NCI-H524 (cell line): ENCODE measurements at places on chromosomes 2 and 18.

DNA sequence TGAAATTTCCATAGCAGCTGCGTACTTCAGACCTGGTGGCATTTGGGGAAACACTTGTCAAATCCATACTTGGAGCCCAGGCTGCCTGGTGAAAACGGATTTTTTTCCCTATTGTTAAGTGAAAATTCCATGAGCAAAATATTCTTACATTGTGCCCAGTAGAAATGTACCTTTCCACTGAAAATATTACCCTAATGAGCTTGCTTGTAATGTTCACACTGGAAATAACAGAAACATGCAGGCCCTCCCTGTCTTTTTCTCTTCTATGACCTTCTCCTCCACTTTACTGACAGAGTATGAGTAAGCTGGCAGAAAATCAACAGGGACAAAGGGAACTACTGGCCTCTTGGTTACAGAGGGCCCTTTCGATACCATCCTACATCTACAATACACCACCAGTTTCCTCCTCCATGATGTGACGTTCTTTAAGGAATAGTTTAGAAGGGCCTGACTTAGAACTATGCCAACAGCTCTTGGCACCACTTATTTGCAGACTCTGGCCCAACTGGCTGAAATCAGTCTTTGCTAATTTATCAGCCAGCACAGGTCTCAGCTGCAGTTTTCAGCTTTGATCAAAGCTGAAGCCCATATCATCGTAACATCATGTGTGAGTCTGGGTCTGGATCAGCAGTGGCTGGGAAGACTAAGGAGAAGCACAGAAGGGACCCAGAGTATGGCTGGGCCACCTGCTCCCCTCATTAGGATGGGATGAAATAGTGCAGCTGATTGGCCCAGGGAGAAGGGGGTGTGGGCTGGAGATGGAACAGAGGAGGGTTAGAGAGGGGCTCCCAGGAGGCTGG, 272.2 kb upstream of the ID2 start:
- no peak for DNase-seq

DNA sequence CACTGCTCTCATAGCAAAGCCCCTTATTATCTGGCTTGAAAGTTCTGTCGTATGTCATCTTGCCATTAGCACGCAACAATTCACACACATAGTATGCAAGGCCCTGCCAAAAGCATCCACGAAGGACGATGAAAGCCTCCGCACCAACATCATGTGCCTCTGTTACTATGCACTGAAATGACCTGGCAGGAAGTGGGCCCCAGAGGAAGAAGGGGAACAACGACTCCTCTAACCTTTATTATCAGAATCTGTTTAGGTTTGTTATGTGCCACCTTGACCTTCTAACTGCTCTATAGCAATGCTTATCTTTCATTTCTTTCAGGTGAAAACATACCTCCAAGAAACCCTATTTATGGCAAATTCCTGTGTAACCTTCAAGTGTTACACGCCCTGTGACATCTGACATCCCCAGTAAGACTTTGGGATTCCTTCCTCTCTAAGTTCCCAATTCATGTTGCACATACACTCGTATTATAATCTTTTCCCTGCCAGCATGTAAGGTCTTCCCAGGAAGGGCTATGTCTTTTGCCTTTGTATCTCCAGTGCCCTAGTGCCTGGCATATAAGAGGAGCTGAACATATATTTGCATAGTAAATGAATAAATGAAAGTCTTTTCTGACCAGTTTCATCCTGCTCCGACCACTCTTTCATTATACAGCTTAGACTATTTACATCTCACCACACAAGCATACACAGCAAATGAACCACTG, 7.0 kb upstream of the NDUFV2 start:
- no peak for DNase-seq

DNA sequence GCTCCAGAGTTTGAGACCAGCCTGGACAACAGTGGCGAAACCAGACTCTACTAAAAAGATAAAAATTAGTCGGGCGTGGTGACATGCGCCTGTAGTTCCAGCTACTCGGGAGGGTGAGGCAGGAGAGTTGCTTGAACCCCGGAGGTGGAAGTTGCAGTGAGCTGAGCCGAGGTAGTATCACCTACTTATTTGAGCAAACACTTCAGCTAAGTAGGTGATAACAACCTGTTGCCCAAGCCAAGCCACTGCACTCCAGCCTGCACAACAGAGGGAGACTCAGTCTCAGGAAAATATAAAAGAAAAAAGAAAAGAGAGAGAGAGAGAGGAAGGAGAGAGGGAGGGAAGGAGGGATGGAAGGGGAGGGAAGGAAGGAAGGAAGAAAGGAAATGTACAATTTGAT, 21.3 kb downstream of the FER1L5 start:
- no peak for DNase-seq

- DNase-seq: peak; percentile 59
Observed at GRCh38 chr18:49944663-49945062, 131.3 kb upstream of the ACAA2 start.

GRCh38 chr2:4962419-4962818, 729.8 kb upstream of the SOX11 start:
- DNase-seq: no peak

- no peak for DNase-seq
Observed at GRCh38 chr2:207482630-207483029, 47.1 kb upstream of the CREB1 start.

GRCh38 chr2:607172-607571, 70.0 kb downstream of the TMEM18 start:
- no peak for DNase-seq

GRCh38 chr2:107002735-107003134, 116.8 kb upstream of the ST6GAL2 start:
- DNase-seq: peak; percentile 67

DNA sequence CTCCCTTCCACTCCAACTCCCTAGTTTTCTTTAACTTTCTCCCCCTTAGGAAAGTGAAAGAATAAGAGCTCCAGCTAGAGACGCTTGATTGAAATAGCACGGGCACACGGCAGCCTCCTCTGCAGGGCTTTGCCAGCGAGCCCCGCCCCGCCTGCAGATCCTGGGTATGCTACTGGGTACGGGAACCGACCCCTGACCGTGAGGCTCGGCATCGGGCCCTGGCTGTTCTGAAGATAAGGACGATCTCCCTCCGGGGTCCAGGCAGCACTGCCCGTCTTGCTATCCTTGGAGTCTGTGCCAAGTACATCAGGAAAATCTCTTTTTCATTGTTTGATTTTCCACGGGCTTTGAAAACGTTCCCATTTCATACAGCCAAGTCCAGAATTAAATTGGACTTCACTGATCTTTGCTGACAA, 284.5 kb downstream of the MTX2 start:
- DNase-seq: peak; percentile 67

- no peak for DNase-seq
Observed at GRCh38 chr2:72204786-72205503, 57.3 kb upstream of the CYP26B1 start.

- no peak for DNase-seq
Observed at GRCh38 chr2:85785027-85785822, 31.4 kb downstream of the ATOH8 start.

DNA sequence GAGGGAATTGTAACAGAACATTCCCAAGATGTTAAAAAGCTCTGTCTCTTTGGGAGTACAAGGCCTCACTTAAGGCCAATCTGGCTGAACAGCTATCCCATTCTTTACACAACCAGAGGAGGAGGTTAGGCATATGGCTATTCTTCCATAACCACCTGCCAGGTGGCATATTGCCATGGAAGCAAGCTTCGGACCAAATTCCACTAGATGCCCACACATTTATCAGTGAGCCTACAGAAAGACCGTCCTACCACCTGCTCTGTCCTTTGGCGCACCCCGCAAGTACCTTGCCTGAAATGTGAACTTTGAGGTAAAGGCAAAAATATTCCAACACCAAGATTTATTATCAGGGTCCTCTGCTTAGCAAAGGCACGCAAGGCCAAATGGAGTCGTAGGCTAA, 519.9 kb upstream of the TNP1 start:
- DNase-seq: peak; percentile 39

DNA sequence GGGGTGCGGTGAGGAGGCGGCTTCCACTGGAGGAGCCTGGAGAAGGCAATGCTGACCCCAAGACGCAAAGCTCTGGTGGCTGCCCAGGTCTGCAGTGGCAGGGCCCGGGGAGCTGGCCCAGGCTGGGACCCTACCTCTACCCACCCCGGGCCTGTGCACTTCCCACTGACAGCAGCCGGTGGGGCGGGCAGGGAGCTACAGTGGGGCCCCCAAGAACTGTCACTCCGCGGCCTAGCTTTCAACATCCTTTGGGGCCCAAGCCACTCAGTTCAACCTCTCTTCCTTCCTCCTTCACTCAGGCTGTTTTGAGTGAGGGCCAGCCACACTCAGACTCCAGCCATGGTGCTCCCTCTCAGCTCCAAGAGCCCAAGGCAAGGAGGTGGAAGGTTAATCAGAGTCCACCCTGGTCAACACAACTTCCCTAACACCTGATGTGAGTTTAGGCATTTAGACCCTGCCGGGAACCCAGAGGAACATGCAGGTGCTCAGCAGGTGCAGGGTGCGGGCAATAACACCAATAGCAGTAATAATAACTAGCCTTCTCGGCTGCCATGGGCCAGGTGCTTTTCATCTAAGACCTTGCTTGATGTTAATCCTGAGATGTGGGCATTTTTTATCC, 93.6 kb downstream of the ZFP36L2 start:
- DNase-seq: no peak
